ENCODE measurements at places on chromosomes 13 and 19.

- DNase-seq, result no peak
Measured at GRCh38 chr19:14322889-14323463, 58.3 kb upstream of the ADGRE5 start.

DNA sequence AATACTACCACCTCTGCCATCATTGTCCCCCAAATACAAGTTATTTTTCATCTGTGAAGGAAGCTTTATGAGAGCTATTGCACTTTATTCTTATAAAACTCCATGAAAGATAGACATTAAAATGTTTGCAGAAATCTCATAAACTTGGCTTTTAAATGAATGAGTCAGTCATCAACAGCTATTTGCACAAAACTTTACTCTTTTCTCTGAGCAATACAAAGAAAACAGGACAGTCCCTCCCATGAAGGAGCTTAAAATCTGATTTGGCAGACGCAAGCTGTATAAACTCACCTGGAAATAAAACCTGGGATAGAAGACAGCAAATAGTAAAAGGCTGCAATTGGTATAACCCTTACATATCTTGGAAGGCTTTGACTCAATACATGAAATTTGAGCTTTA lies 16.6 kb upstream of the RCBTB1 start:
- no peak for DNase-seq

DNA sequence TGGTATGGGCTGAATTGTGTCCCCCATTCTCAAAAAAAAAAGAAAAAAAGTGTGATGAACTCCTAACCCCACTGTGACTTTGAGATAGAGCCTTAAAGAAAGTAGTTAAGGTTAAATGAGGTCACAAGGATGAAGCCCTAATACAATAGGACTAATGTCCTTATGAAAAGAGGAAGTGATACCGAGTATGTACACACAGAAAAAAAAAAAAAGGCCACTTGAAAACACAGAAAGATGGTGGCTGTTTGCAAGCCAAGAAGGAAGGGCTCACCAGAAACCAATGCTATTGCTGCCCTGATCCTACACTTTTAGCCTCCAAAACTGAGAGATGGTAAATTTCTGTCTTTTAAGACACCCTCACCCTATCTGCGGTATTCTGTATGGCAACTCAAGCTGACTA lies 955.6 kb downstream of the PCDH17 start:
- DNase-seq, result no peak

- peak; percentile 98 for DNase-seq
Measured at GRCh38 chr13:93226623-93227279, at the start of gene GPC6. TSS of gene GPC6 (plus strand) at chr13:93226807.

DNA sequence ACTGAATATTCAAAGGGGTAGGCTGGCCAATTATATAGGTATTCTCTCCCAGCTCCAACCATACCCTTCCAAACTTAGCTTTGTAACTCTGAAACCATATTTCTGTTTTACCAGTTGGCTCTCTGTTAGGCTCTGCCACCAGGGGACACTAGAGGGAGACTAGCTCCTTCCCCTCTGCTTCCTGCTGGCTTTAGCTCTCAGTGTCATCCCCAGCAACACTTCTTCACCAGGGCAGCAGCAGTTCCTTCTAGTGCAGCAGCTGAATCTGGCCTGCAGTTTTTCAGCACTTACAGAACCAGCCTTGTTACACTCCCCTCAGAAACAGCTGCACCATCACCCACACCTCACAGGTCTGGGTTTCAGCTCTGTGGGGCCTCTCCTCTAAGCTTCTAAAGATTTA lies 51.0 kb upstream of the DOCK9 start:
- DNase-seq, result peak; percentile 11

GRCh38 chr13:109968876-109969577 lies 182.6 kb upstream of the IRS2 start:
- no peak for DNase-seq

DNA sequence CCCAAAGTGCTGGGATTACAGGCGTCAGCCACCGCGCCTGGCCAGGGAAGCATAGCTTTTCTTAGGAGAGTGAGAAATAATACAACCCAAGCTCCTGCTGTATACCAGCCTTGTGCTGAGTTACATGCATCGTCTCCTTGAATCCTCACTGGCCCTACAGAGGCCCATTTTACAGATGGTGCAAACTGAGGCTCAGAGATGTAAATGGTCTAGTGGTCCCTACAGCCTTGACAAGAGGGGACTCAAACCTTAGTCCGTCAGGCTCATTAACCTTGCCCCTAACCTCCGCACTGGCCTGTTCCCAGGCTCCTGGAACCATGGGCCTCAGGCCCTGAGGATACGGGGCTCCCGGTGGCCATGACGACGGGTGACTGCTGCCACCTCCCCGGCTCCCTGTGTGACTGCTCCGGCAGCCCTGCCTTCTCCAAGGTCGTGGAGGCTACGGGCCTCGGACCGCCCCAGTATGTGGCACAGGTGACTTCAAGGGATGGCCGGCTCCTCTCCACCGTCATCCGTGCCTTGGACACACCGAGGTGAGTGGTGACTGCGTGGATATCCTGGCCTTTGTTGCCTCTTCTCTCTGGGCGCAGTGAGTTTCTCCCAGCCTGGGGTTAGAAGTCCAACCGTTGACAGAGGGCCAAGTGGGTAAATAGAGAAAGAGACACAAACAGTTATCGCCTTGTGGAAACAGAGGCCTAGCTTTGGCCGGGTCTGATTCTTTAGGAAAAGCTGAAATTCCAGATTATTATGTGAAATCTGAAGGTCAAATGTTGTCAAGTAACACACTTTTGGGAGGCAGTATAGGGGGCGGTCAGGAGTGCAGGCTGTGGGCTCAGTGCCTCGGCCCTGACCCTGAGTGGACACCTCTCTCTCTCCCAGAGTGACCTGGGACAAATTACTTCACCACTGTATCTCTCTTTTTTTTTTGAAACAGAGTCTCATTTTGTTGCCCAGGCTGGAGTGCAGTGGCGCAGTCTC lies 8.7 kb downstream of the MARCHF2 start:
- DNase-seq, result no peak

- no peak for DNase-seq
Measured at GRCh38 chr13:28967029-28967915, 147.1 kb downstream of the MTUS2 start.

- no peak for DNase-seq
Measured at GRCh38 chr13:88031980-88032559, 360.9 kb downstream of the SLITRK5 start.

- peak; percentile 18 for DNase-seq
Measured at GRCh38 chr19:19366434-19367396, 38.8 kb upstream of the GATAD2A start.

DNA sequence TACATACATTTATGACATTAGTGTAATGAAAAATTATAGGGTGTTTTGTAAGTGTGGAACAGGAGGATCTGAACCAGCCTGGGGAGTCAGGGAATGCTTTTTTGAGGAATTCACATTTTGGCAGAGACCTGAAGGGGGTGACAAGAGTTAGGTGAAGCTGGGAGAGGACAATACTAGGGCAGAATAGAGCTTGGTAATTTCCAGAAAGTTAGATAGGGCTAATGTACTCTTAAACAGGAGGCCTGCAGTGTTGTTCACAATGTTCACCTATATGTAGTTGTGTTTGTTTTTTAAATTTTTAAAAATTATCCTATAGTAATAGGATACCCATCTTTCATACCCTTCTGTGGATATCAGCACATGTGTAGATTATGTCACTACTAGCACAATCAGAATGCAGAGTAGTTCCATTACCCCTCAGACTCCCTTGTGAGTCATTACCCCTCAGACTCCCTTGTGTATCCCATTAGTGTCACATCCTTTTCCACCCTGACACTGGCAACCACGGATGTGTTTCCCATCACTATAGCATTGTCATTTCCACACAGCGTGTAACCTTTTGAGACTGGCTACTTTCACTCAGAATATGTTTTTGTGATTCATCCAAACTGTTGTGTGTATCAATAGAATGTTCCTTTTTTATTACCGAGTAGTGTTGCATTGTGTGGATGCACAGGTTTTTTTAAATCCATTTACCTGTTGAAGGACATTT lies 43.1 kb downstream of the PCCA start:
- no peak for DNase-seq

DNA sequence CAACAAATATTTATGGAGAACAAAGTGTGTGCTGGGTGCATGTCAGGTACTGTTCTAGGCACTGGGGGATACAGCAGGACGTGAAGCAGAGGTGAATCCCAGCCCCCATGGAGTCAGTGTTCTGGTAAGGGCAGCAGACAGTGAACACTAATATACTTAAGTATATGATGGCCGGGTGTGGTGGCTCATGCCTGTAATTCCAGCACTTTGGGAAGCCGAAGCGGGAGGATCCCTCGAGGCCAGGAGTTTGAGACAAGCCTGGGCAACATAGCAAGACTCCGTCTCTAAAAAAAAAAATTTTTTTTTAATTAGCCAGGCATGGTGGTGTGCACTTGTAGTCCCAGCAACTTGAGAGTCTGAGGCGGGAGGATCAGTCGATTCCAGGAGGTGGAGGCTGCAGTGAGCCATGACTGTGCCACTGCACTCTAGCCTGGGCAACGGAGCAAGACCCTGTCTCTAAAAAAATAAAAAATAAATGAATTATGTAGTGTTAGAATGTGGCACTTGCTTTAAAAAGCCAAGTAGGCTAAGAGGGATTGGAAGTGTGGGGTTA lies 22.6 kb downstream of the CHST8 start:
- no peak for DNase-seq

DNA sequence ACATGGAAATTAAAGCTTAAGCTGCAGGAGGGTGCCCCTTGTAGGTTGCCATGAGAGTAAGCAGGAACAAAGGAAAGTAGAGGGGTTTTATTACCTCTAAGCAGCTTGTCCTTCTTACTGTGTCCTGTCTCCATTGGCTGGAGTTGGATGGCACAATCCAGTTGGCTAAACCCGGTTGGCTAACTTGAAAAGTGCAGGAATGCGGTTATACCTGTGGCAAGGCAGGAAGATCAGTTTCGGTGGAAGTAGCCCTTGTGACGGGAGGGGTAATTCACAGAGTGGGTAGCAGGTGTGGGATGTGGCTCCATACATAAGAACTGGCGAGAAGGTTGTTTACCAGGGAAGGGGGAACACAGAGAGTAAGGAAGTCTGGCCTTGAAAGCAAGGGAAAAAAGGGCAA lies 3.2 kb downstream of the ZNF726 start:
- no peak for DNase-seq

- no peak for DNase-seq
Measured at GRCh38 chr19:35056513-35057063, 15.1 kb downstream of the HPN start.

GRCh38 chr13:29758531-29759114 lies 91.8 kb downstream of the UBL3 start:
- DNase-seq, result no peak

DNA sequence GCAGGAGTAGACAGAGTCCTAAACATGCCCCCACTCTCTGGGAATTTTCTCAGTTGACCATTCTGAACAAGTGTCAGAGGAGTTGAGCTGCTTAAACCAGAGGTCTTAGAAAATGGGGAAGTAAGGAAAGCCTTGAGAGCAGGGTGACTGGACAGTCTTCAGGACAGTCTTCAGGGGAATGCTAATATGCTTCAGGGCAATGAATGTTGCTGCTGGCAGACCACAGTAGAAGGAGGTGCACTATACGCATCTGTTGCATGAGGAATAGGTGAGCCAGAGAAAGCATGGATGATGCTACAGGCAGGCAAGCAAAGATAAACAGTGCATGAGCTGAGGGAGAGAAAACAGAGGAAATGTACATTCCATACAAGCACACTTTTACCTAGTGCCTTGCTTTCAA lies 196.6 kb upstream of the GPR12 start:
- DNase-seq, result no peak

DNA sequence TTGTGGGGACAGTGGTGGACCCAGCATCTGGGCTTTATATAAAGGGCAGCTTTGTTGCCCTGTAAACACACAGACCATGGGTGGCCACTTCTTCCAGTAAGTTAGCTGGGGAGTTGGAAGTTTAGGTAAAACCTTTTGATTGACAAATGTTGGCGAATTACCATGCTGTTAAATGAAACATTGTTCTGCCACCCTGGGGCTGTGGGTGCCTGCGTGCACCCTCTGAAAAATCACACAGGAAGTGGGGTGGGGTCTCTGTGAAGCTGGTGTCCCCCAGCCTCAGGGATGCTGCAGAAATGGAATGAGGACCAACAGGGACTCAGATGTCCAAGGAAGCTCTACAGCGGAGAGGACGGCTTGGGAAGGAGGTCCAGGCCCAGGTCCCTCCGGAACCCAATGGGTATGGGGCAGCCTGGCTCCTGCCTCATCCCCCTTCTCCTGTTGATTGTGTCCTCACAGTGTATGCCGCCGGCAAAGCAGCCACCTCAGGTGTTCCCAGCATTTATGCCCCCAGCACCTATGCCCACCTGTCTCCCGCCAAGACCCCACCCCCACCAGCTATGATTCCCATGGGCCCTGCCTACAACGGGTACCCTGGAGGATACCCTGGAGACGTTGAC lies 2.8 kb upstream of the USF2 start:
- no peak for DNase-seq

GRCh38 chr13:77699059-77699680 lies 1.7 kb downstream of the SLAIN1 start:
- no peak for DNase-seq

GRCh38 chr13:48908381-48909055 lies 67.2 kb upstream of the FNDC3A start:
- DNase-seq, result no peak

DNA sequence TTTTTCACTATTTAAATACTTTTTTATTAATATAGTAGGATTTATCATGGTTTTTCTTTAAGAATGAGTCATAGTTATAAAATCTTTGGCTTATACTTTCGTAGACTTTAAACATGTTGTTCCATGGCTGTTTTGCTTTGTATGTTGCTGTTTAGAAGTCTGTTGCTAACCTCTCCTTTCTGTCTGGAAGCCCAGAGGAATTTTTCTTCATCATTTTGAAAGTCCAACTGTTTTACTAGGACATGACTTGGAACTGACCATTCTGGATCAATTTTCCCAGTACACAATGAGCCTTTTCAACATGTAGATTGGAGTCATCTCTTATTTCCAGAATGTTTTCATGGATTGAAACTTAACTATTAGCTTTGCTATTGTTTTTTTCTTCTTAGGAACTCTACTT lies 7.9 kb downstream of the CAB39L start:
- DNase-seq, result no peak

DNA sequence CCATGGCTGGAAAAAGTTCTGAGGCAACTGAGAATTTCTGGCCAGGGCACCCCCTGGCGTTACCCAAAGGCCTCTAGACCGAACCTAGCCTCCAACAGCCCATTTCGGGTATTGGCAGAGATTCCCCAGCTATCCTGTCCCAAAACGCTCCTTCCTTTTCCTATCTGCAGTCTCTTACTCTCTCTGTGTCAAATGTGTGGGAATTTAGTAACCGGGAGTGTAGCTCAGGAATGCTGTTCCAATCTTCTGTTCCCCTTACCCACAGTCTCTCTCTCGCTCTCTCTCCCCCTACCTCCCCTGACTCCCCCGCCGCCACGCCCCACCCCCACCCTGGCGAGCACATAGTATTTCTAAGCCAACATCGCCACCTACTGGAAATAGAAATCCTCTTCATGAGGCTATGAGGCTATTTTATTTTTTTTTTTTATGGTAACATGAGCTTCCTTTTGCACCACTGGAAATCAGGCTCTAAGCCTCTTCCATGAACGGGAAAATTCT lies 27.0 kb downstream of the OXGR1 start:
- no peak for DNase-seq

GRCh38 chr13:41054212-41054877 lies 7.0 kb upstream of the WBP4 start:
- no peak for DNase-seq

- DNase-seq, result no peak
Measured at GRCh38 chr19:519449-519865, 12.1 kb upstream of the CDC34 start.

- DNase-seq, result no peak
Measured at GRCh38 chr13:48682436-48682835, 28.7 kb downstream of the CYSLTR2 start.
